Spinal cord (tissue), 10 donors: ENCODE measurements at places on chromosomes 6 and 20.

GRCh38 chr20:22775256-22775655, 190.9 kb upstream of the FOXA2 start:
- no peak for DNase-seq

GRCh38 chr20:23160536-23161243, 74.6 kb upstream of the CD93 start:
- no peak for DNase-seq

GRCh38 chr6:13886949-13887348, 37.8 kb upstream of the RNF182 start:
- DNase-seq = no peak

- no peak for DNase-seq
Measured at GRCh38 chr6:12929678-12930077, 213.1 kb downstream of the PHACTR1 start.

DNA sequence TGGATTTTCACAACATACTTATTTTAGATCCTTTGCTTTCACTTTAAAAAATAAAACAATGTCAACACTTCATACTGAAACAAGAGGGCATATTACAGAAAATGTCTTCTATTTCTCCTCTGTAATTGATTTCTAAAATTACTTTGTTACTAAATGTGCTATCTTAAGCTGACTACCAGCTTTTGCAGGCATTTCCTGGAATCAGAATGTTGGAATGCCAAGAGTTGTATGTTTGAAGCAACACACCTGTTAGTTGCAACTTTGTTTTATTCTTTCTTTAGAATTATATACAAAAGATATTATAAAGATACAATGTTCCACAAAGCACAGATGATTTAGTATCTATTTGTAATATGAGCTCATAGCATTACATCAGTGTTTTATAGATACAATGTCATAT, 62.5 kb upstream of the TMEM170B start:
- no peak for DNase-seq

- DNase-seq = no peak
Measured at GRCh38 chr20:61657721-61658377, 405.8 kb downstream of the CDH4 start.

DNA sequence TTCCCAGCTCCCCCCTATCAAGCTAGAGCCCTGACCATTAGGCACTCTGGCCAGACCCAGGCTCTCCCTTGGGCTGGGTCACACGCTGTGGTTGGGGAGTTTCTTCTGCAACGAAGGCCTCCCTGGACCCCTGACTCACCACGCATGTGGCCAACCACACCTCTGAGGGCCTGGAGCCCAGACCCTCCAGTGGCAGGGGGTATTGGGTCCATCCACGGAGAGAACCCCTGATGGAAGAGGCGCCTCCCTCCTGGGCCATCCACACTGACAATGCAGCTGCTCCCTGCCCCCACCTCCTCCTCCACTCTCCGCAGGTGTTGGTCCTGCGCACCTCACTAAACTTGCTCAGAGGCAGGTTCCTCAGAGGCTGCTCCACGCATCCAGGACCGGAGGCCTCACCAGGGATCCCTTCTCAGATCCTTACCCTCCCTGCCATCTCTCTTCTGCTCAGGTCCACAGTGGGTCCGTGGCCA, 125.4 kb downstream of the RNASET2 start:
- no peak for DNase-seq

- no peak for DNase-seq
Measured at GRCh38 chr6:142303176-142303533, 1.3 kb downstream of the ADGRG6 start.

DNA sequence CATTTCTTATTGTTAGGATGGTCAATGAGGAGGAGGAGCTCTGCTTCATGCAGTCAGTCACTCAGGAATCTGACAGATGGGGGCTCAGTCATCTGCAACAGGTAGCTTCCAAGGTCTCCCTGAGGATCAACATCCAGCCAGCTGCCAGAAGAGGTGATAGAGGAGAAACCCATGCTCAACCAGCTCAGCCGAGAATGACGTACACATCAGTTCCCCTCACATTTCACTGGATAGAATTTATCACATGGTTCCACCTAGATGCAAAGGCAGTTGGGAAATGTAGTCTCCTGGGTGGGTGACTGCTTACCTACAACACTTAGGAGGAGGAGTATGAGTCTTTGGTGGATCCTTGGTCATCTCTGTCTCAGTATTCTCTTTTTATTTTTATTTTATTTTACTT, 144.5 kb downstream of the CEBPB start:
- no peak for DNase-seq

- no peak for DNase-seq
Measured at GRCh38 chr6:57242505-57242904, 20.4 kb upstream of the RAB23 start.

DNA sequence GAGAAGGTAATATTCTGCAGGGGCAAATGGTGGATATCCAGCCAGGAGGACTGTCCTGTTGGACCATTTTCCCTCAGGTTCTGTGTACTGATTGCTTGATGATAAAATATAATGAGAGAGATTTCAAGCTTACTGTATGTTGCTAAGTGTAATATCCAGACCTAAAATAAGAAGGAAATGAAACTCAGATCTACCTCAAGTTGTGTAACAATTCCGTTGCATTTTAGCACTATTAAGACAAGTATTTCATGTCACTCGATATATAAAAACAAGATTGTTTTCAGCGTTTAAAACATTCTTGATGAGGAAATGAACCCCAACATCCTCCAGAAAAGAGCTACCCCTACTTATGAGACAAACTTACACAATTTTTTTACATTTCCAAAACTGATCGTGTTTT, 57.2 kb downstream of the RGS17 start:
- no peak for DNase-seq
